ENCODE measurements at places on chromosomes 11 and 22.

GRCh38 chr11:29612423-29612822 is 404.4 kb downstream of the KCNA4 start:
- no peak for DNase-seq
- no peak overlapping the region for H3K27ac ChIP-seq
- H3K27me3 ChIP-seq: no peaks in the 10 kb centered on the region
- no peaks in the 10 kb centered on the region for H3K36me3 ChIP-seq
- no peak overlapping the region for H3K4me3 ChIP-seq
- H3K4me1 ChIP-seq: no peaks in the 10 kb centered on the region

GRCh38 chr11:98177925-98178324 is 842.8 kb upstream of the CNTN5 start:
- H3K4me3 ChIP-seq: no peak overlapping the region
- H3K27me3 ChIP-seq: no peaks in the 10 kb centered on the region

GRCh38 chr11:102284008-102284407 is 33.3 kb upstream of the BIRC3 start:
- no peaks in the 10 kb centered on the region for H3K27me3 ChIP-seq
- H3K36me3 ChIP-seq: no peaks in the 10 kb centered on the region
- no peak overlapping the region for H3K27ac ChIP-seq
- H3K4me3 ChIP-seq: no peak overlapping the region

- H3K27ac ChIP-seq: no peak overlapping the region
- H3K36me3 ChIP-seq: no peaks in the 10 kb centered on the region
- no peak overlapping the region for H3K4me3 ChIP-seq
- H3K4me1 ChIP-seq: peaks cover 6% of the 10 kb centered on the region
Measured at GRCh38 chr11:36030731-36031281, 86.9 kb downstream of the LDLRAD3 start.

- no peaks in the 10 kb centered on the region for H3K36me3 ChIP-seq
- no peak overlapping the region for H3K4me3 ChIP-seq
- DNase-seq: no peak
- no peak overlapping the region for H3K27ac ChIP-seq
- H3K27me3 ChIP-seq: no peaks in the 10 kb centered on the region
- no peaks in the 10 kb centered on the region for H3K4me1 ChIP-seq
Measured at GRCh38 chr11:125247431-125247830, 82.9 kb downstream of the PKNOX2 start.

DNA sequence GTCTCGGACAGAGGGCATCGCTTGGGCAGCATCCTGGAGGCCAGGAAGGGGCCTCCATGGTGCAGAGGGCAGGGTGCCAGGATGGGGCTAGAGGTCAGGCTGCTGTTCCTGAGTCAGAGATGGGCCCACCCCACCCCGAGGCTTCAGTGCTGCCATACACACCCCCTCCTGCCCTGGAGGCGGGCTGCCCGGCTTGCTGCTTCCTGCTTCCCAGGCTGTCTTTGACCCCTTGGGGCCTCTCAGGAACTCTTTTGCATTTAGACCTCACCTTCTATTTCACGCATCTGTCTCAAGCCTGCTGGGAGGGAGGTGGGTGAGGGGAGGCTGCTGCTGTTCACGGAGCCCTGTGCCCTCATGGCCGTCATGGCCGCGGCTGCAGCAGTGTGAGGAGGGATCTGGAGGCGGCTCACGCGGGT is 6.6 kb upstream of the GRAMD4 start:
- H3K36me3 ChIP-seq: no peaks in the 10 kb centered on the region
- H3K4me3 ChIP-seq: peak overlapping the region; percentile 25
- DNase-seq: no peak
- no peak overlapping the region for H3K27ac ChIP-seq
- no peaks in the 10 kb centered on the region for H3K27me3 ChIP-seq
- peaks cover 14% of the 10 kb centered on the region for H3K4me1 ChIP-seq

GRCh38 chr22:24178502-24179440 is 2.5 kb upstream of the SUSD2 start:
- no peaks in the 10 kb centered on the region for H3K27me3 ChIP-seq
- H3K36me3 ChIP-seq: no peaks in the 10 kb centered on the region
- H3K27ac ChIP-seq: peak overlapping the region; percentile 86
- H3K4me1 ChIP-seq: peaks cover 45% of the 10 kb centered on the region
- no peak for DNase-seq
- no peak overlapping the region for H3K4me3 ChIP-seq

GRCh38 chr22:17213976-17214375 is 5.3 kb downstream of the ADA2 start:
- no peak for DNase-seq
- no peak overlapping the region for H3K27ac ChIP-seq
- no peak overlapping the region for H3K4me3 ChIP-seq
- H3K4me1 ChIP-seq: no peaks in the 10 kb centered on the region
- H3K27me3 ChIP-seq: no peaks in the 10 kb centered on the region

DNA sequence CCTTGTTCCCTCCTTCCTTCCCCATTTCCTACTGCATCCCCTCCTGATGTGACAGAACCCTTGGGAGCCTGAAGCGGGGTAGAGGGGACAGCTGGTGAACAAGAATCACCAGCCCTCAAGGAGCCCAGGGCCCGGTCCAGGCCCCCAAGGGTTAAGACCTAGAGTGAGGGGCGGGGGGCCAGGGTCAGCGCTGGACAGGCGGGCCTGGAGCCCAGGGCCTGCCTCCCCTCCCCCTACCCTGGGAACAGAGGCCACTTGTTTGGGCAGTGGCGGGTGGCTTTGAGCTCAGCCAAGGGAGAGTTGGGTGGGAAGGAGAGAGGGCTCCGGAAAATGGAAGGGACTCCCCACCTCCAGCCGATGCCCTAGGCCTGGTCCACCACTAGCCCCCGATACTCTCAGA is 2.1 kb downstream of the ARAP1 start:
- no peak for DNase-seq
- peaks cover 29% of the 10 kb centered on the region for H3K4me1 ChIP-seq
- no peak overlapping the region for H3K4me3 ChIP-seq
- H3K36me3 ChIP-seq: no peaks in the 10 kb centered on the region
- H3K27me3 ChIP-seq: no peaks in the 10 kb centered on the region

GRCh38 chr11:11845551-11845950 is 3.8 kb downstream of the USP47 start:
- H3K27ac ChIP-seq: peak overlapping the region; percentile 100
- H3K4me1 ChIP-seq: peaks cover 70% of the 10 kb centered on the region
- no peak overlapping the region for H3K4me3 ChIP-seq
- H3K36me3 ChIP-seq: no peaks in the 10 kb centered on the region
- DNase-seq: no peak
- no peaks in the 10 kb centered on the region for H3K27me3 ChIP-seq

GRCh38 chr11:95853138-95853537 is 62.8 kb downstream of the CEP57 start:
- peaks cover 9% of the 10 kb centered on the region for H3K36me3 ChIP-seq
- no peaks in the 10 kb centered on the region for H3K27me3 ChIP-seq
- H3K27ac ChIP-seq: no peak overlapping the region
- no peak for DNase-seq
- H3K4me1 ChIP-seq: peaks cover 3% of the 10 kb centered on the region

GRCh38 chr11:94629741-94630140 is 62.6 kb downstream of the PIWIL4 start:
- H3K36me3 ChIP-seq: no peaks in the 10 kb centered on the region
- H3K4me1 ChIP-seq: no peaks in the 10 kb centered on the region
- H3K4me3 ChIP-seq: no peak overlapping the region

DNA sequence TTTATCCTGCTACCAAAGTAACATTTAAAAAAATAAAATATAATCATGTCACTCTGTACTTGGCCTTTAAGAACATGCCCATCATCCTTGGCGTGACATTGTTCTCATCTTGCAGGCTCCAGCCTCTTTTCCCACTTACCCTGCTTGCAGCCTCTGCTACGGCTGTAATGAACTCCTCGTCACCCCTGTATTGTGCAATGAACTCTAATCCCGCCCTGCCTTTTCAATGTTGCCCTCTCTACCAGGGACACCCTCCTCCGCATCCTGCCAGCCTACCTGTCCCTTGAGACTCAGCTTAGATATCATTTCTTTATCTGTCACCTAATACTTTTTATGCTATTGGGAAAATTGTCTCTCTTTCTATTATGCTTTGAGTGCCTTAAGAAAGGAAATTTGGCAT is 12.6 kb upstream of the MMP20 start:
- H3K27me3 ChIP-seq: no peaks in the 10 kb centered on the region
- no peak overlapping the region for H3K4me3 ChIP-seq
- no peak for DNase-seq
- no peaks in the 10 kb centered on the region for H3K36me3 ChIP-seq
- no peaks in the 10 kb centered on the region for H3K4me1 ChIP-seq

- H3K4me1 ChIP-seq: no peaks in the 10 kb centered on the region
- no peaks in the 10 kb centered on the region for H3K36me3 ChIP-seq
- no peak for DNase-seq
- H3K27me3 ChIP-seq: no peaks in the 10 kb centered on the region
- no peak overlapping the region for H3K27ac ChIP-seq
- H3K4me3 ChIP-seq: no peak overlapping the region
Measured at GRCh38 chr11:128315933-128316332, 271.4 kb downstream of the ETS1 start.

GRCh38 chr11:36722421-36722820 is 124.4 kb upstream of the RAG2 start:
- H3K4me1 ChIP-seq: no peaks in the 10 kb centered on the region
- H3K27me3 ChIP-seq: no peaks in the 10 kb centered on the region
- no peak overlapping the region for H3K27ac ChIP-seq
- H3K4me3 ChIP-seq: no peak overlapping the region
- no peaks in the 10 kb centered on the region for H3K36me3 ChIP-seq

DNA sequence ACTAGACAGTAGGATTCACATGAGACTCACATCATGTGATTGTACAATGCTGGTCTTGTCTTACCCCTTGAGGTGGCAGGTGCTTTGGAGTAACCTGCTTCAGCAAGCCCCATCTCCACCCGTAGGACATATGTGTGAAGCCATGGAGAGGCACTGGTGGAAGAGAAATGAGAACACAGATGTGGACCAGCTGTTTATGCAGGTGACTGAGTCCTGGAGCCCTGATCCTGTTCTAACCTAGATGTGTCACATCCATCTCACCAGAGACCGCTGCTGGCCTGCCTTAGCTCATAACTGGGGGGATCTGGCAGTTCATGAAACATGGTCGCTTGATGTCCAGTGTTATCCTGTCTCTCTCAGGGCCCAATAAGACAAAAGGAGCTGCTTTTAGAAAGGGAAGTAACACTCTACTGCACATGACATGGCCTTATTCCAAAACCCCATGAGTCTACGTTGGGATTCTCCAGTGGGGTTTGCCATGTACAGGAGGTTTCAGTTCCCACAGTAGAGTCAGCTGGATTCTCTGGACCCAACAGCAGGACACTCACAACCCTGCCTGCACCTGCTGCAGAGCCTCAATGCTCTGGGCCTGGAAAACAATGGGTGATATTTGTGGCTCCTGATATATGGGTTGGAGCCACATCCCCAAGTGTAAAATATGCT is 62.0 kb downstream of the GGTLC2 start:
- no peaks in the 10 kb centered on the region for H3K27me3 ChIP-seq
- H3K4me1 ChIP-seq: no peaks in the 10 kb centered on the region
- H3K4me3 ChIP-seq: no peak overlapping the region
- H3K36me3 ChIP-seq: no peaks in the 10 kb centered on the region
- no peak overlapping the region for H3K27ac ChIP-seq
- DNase-seq: no peak

DNA sequence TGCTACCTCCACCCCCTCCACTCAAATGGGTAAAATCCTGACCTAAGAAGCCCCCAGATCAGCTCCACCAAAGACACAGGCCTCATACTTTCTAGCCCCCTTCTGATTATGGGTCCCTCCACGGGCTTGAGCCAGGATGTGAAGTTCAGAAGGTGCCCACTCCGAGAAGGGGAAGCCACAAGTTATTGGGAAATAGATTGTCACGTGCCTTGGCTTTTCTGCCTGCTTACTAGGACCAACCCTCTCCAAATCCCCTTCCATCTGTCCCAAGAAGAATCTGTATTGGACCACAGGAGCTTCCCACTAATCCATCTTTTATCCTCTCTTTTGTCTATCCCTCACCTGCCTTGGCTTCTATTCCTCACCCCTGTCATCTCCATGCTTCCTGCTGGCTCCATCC is 3.0 kb upstream of the NRGN start:
- no peak overlapping the region for H3K4me3 ChIP-seq
- H3K36me3 ChIP-seq: no peaks in the 10 kb centered on the region
- peak overlapping the region; percentile 7 for H3K27ac ChIP-seq
- DNase-seq: no peak
- no peaks in the 10 kb centered on the region for H3K27me3 ChIP-seq
- H3K4me1 ChIP-seq: peaks cover 6% of the 10 kb centered on the region

GRCh38 chr11:111124724-111125123 is 120.8 kb upstream of the POU2AF2 start:
- no peak for DNase-seq
- H3K4me1 ChIP-seq: peaks cover 3% of the 10 kb centered on the region
- no peaks in the 10 kb centered on the region for H3K27me3 ChIP-seq
- H3K4me3 ChIP-seq: no peak overlapping the region
- H3K36me3 ChIP-seq: no peaks in the 10 kb centered on the region

DNA sequence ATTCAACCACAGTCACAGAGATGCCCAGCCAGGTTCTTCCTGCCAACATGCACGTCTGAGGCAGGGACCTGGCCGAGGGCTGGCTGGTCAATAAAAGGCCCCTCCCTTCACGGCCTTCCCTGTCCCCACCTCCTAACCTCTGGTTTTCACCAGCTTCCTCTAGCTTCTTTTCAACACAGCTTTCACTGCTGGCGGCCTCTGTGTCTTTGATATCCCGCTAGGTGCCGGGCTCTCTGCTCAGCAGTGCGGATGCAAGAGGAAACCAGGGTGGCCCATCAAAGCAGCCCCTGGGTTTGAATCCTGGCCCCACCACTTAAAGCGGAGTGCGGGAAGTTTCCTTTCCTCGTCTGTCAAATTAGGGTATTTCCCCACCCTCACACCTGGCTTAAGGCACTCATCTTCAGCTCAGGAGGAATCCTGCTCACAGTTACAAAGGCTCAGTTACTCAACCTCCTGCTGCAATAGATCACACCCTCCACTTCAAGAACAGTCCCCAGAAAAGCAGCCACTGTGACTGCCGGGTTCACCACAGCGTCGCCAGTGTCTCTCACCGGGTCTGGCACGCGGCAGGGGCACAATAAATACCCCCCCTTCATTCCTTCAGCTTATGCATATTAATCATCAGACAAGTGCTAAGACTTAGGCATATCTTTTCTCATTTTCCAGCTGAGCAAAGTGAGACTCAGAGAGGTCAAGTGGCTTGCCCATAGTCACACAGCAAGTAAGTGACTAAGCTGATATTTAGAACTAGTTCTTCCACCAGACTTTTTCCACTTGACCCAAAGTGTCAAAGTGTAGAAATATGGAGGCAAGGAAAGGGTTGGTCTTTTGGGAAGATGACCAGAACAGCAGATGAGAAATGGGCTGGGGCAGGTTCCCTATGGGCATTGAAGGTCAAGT is 45.7 kb downstream of the TXN2 start:
- no peak overlapping the region for H3K27ac ChIP-seq
- no peaks in the 10 kb centered on the region for H3K36me3 ChIP-seq
- H3K4me3 ChIP-seq: no peak overlapping the region
- H3K4me1 ChIP-seq: no peaks in the 10 kb centered on the region

Data from thoracic aorta (tissue), 2 donors.